Thyroid gland (tissue), 4 donors: ENCODE measurements at places on chromosomes 5 and 9. TPM values are rescaled to one million over a fixed set of nuclear protein-coding genes. Genes with fewer than 3 reads are reported as not detected.
A peak's percentile ranks its signal among the peaks of the same experiment; 100 is the strongest.

PCDHGA5 gene
- 4.6 TPM for total RNA-seq

ANKRA2 gene
- total RNA-seq, result 43.1 TPM

DNA sequence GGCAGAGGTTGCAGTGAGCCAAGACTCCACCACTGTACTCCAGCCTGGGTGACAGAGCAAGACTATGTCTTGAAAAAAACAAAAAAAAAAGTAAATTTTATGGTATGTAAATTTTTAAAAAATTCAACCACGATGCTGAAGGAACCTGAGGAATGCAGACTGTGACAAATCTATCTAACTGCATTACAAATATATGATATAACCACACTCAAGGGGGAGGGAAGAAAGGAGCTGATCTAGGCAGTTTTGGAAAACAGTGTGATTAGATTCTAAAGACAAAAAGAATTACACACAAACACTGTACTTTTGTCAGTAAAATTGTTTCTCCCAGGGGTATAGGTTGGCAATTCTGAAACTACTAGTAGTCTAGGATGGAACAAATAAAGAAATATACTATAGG is 17.0 kb downstream of the LARS1 start:
- DNase-seq, result no peak

FYB1 gene
- total RNA-seq, result 15.6 TPM

GRCh38 chr5:89994266-89994665 is 415.3 kb downstream of the CETN3 start:
- DNase-seq, result no peak

DNA sequence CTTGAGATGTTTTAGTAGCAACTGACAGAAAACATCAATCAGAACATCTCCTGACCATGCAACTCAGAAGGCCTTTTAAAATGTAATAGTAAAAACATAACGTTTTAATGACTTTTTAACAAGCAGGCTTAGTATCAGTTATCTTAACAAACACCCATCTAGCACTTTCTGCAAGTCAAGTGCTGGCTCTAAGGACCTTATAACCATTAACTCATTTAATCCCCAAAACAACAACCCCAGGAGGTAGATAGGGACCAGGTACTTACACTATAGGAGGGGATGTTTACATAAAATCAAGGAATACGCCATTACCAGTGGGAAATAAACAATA is 41.8 kb downstream of the ROR2 start:
- no peak for DNase-seq

DNA sequence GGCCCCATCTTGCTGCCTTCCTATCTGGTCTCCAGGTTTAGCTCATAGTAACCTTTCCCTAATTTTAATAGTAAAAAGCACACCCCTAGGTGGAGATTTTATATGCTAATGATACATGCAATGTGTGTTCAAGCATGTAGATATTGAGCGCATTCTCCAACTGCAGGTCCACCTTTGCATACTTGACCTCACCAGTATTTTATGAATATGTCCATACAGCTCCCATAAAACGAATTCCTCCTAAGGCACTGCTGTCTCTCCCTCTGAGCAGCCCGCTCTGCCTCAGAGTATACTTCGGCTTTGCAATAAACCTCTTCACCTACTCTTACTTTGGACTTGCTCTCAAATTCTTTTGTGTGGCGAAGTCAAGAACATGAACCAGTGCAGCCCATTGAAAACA is 153.3 kb downstream of the RAB3C start:
- no peak for DNase-seq

DNA sequence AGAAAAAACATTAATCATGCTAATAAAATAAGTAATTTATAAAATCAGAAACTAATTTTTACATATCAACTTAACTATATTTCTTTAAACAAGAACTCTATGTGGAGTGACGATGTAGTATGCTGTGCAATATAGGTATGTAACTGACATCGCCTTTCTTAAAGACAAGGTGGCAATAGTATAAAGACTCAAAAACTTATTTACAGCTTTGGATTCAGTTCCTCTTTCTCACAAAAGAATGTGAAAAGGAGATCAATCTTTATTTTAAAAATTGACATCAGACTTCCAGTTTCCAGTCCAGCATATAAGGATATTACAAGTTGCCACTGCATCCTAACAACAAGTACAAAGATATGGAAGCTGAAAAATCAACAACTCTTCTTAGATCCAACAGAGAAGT is 260.3 kb downstream of the TRIM36 start:
- DNase-seq, result no peak

SPATA31D1 gene
- not detected for total RNA-seq

PCDHGB5 gene
- total RNA-seq, result 21.2 TPM

SLC6A19 gene
- not detected for total RNA-seq

DNA sequence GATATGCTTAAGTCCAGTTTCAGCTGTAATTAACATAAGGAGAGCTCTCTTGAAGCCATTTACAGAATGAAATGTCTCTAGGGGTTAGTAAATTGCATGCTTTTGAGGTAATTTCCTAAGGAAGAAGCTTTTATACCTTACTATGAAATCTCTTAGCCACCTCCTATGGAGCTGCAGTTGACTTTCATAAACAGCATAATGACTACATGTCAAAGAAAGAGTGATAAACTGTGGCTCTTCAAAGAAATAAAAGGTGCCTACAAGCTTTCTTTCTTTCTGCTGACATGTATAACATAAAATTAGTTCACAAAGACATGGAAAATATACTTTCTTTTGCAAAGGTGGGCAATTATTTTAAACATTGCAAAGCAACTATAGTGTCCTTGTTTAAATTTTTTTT is 90.8 kb downstream of the TMEM167A start:
- DNase-seq, result no peak

MED10 gene
- 29.7 TPM for total RNA-seq

- DNase-seq, result no peak
These were observed 586.2 kb upstream of the ADAMTS16 start for GRCh38 chr5:4553978-4554377.

- DNase-seq, result no peak
These were observed 265.5 kb upstream of the PAPPA start for GRCh38 chr9:115888131-115888530.

NUTM2G gene
- not detected for total RNA-seq

SURF6 gene
- total RNA-seq, result 23.5 TPM

PTGDS gene
- total RNA-seq, result 37.1 TPM

DNA sequence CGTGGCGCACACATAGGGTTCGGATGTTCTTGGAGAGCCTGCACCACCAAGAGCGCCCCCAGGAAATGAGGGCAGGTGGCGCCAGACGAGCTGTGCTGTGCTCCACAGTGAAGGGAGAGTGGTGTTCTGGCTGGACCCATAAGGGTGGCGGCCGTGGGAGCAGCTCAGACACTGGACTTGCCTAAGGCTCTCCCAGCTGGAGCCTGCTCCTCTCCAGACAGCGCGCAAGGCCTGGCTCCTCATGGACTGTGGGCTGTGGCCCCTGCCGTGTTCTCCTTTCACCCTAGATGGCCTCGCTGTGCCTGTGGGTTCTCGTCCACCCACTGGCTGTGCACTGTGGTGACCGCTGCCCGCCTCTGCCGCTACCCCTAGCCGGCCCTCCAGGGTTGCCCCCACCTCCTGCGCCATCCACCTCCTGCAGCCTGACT is 92.9 kb downstream of the EHMT1 start:
- DNase-seq, result no peak

GGTA1 gene
- total RNA-seq, result 10.0 TPM

SPATA9 gene
- not detected for total RNA-seq

PGM5 gene
- total RNA-seq, result 34.9 TPM

- DNase-seq, result no peak
These were observed 40.8 kb upstream of the DMRT1 start for GRCh38 chr9:800591-801150.

DNA sequence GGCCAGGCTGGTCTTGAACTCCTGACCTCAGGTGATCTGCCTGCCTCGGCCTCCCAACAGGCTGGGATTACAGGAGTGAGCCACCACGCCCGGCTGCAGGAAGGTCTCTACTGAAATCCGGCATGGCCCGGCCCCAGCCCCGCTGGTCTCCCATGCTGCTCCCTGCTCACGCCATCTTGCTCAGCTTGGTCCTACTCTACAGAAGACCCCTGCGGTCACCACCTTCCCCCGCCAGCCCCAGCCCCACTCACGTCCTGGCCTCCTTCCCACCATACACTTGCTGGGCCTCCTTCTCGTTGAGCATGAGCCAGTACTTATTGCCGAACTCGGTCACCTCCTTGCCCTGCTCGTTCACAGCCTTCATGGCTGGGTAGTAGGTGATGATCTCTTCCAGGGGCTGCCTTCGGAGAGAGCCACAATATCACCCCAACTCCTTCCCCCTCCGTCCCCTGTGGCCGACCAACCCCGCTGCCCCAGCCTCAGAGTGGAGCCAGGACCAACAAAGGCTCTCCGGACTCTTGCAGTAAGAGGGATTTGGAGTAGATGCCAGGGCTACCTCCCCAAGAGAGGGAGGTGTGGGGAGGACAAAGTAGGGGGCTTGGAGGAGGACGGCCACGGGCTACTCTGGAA is 4.0 kb downstream of the PTGES2 start:
- no peak for DNase-seq

SOHLH1 gene
- not detected for total RNA-seq

IER5L gene
- total RNA-seq, result 14.0 TPM

DNA sequence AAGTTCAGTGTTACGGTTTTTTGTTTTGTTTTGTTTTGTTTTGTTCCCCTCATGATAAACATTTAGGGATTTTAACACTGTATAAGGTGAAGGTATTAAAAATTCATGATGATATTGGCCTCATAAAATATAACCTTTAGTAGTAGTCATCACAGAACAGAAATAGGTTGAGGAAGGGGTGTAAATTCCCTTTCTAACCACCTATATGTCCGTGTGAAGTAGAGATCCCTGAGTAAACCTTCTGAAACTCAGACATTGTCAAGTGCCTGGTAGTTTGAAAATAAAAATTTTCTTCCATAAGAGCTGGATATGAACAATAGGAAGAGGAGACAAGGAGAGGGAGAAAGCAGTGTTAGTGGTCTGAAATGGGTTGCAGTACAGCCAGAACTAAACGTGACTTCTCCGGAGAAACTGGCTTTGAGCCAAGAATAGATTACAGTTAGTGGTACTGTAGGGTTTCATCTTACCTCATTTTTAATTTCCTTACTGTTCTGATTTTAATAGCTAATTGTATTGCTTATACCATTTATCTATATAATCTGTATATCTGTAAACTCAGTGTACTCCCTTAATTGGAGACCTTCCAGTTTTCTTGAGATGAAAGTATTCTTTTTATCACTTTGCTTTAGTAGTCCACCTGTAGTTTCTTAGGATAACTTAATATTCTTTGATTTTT is 18.3 kb downstream of the UGCG start:
- DNase-seq, result no peak

DNA sequence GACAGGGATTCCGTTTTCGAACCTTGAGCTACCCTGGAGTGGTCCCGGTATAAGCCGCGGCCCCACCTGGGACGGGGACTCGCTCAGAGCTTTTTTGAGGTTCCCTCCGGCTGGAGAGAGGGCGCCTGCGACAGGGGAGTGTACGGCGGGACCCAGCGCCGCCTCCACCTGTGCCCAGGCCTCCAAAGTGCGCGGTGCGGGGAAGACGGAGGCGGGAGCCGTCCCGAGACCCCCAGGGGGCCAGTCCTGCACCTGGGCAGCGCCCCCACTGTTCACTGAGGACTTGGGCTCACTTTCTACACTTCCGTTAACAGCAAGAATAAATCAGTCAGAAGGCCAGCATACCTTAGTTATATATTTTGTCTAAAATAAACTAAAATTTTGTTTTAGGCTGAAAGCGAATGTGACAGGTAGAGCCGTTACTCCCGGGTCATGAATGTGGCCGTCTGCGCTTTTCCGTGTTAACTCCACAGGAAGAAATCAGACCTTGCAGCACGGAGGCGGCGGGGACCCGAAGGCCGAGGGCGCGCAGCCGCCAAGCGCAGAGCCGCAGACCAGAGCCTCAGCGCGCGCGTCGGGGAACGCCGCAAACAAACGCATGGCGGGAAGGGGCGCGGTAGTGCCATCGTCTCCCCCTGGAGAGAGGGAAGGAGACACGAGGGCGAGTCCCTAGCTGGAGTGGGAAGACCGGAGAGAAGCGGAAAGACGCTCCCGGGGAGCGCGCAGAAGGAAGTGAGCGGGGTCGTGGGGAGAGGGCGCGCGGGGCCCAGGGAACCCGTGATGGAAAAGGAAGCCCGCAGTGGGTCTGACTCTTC is 14.1 kb downstream of the TRIM7 start:
- peak; percentile 54 for DNase-seq

PKD2L2 gene
- not detected for total RNA-seq

- DNase-seq, result no peak
These were observed 46.7 kb upstream of the MACIR start for GRCh38 chr5:103211576-103212561.

DNA sequence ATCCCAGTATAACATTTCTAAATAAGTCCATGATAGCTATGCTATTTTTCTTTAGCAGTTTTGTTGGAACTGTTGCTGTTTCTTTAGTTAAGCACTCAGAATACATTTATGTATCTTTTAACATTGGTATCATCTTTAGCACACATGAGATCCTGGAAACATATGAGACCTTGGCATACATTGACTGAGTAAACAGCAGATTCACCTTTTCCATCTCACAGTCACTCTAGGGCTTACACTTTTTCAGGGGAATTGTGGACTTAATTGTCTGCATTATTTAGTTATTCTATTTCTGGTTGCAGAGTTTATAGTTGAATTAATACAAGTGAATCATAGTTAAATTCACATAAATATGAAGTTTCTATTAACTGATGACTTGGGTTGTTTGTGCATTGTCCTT is 70.1 kb downstream of the COMMD10 start:
- DNase-seq, result no peak

OTULINL gene
- total RNA-seq, result 10.5 TPM

GRCh38 chr5:35436400-35437057 is 181.1 kb upstream of the SPEF2 start:
- DNase-seq, result no peak

- DNase-seq, result no peak
These were observed 92.9 kb upstream of the IER5L start for GRCh38 chr9:129270903-129271431.

DNA sequence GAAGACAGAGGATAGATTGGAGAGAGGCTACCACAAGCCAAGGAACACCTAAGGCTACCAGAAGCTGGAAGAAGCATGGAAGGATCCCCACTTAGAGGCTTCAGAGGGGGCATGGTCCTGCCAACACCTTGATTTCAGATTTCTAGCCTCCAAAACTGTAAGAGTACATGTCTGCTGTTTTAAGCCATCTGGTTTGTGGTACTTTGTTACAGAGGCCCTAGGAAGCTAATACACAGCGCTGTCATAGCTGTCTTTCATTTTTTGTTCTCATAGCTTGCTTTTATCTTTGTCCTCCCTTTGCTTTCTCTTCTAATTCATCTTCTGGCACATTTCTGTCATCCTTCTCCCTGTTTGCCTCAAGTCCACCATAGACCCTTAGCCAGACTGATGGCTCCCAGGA is 104.5 kb downstream of the ATP10B start:
- no peak for DNase-seq
